ENCODE measurements at places on chromosomes 6 and 20.

- DNase-seq: no peak
These were observed 15.6 kb upstream of the CTNNBL1 start for GRCh38 chr20:37677969-37678861.

DNA sequence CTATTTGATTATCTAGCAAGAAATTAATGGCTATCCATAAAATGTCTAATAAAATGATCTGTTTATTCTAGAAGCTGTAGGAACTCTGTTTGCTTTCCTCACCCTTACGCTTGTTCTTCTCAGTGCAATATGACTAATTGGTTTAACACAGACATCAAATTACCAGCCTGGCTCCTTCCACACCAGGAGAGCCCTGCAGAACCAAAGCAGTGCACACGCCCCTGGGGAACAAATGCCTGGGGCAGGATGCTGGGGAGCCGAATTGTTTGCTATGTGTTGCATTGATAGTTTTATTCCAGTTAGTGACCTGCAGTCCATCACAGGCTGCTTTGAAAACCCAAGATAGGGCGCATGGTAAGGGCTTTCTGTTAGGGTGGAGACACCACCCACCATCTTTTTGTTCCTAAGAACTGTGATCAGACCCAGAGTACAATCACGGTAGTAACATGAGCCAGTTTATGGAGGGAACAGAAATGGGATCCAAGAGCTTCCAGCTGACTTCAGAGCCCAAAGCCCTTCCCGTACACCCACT lies 126.4 kb upstream of the CD93 start:
- no peak for DNase-seq

GRCh38 chr6:89244241-89244985 lies 27.3 kb upstream of the GABRR1 start:
- no peak for DNase-seq

- DNase-seq: no peak
These were observed 23.5 kb upstream of the OCSTAMP start for GRCh38 chr20:46573788-46574584.

- no peak for DNase-seq
These were observed 27.5 kb downstream of the MAN1A1 start for GRCh38 chr6:119322034-119322433.

- DNase-seq: no peak
These were observed 22.8 kb upstream of the SLC23A2 start for GRCh38 chr20:5024103-5024502.

DNA sequence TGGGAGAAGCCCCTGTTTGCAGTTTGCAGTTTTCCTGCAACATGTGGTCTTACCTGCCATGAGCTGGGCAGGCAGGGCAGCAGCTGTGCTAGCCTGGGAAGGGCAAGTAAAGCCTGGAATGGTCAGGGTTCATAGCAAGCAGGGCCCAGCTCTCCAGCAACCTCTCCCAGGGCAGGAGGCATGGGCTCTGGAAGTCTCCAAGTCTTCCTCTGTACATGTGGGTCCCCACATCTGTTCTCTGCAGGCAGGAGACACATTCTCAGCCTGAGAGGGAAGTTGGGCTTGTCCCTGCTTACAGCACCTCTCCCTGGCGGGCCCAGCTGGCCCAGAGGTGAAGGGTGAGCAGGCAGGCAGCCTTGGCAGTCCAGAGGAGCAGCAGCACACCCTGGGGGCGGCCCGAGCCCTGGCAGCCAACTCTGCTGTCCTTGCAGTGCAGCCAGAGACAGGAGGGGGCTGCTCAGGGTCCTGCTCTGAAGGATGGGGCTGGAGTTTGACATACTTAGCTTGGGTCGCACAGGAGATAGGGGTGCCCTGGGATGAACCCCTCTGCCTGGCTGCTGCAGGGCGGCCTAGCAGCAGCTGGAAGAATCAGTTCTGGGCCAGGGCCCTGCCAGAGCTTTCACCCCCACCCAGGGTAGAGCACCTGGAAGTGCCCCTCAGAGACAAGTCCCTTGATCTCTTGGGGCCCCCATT lies 176.0 kb downstream of the MRPL14 start:
- DNase-seq: no peak

DNA sequence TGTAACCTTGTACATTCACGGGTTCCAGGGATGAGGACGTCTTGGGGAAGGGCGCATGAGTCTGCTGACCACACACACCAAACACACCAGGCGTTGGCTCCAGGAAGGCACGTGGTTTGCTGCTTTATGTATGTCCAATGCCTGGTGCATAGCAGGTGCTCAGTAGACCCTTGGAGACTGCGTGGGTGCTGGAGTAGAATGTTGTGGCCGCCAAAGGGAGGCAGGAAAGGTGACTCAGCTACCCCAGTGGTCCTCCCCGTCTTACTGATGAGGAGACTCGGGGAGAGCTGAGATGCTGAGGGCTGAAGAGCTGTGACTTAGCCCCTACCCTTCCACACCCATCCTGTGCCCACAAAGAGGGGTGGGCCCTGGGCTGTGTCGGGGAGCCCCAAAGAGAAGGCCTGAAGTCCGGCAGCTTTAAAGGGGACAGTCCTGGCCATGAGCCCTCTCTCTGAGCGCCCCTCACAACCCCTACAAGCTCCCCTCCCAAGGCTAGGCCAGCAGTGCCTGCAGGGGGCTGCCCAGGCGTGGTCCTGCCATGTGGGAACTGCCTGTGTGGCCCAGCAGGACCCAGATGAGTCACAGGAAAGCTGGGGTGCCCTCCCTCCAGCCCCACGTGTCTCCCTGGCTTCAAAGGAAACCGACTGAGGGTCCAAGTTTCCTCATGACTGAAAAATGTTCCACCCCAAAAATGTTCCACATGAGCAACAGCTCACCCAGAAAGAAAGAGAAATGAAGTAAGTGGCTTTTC lies 28.0 kb upstream of the PTGIS start:
- peak; percentile 51 for DNase-seq

- DNase-seq: no peak
These were observed 754 bp upstream of the TMEM170B start for GRCh38 chr6:11536795-11537194.

- no peak for DNase-seq
These were observed 15.2 kb upstream of the GDAP1L1 start for GRCh38 chr20:44231713-44232468.

DNA sequence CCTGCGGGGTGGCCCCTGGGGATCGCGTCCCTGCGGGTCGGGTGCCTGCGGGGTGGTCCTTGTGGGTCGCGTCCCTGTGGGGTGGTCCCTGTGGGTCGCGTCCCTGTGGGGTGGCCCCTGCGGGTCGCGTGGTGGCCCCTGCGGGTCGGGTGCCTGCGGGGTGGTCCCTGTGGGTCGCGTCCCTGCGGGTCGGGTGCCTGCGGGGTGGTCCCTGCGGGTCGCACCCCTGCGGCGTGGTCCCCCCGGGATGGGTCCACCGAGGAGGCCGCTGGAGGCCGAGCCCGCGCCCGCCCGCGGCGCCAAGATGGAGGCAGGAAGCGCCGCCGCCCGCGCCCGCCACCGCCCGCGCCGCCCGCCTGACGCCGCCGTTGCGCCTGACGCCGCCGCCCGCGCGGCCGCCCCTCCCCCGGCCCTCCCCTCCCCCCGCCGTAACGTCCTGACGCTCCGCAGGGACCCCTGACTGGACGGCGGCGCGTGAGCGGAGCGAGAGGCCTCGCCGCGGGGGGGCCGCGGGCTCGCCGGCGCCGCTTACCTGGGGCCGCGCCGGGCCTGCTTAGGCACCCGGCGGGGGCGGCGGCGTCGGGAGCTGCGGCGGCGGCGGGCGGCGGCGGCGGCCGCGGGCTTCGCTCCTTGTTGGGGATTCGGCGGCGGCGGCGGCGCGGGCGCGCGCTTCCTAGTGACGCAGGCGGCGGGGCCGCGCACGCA lies at the start of gene GMEB2:
TSS of gene GMEB2 (minus strand) at position 678 of the 705 bp plus-strand sequence. CDS start 7,704 bp downstream, outside the sequence.
- DNase-seq: peak; percentile 72

DNA sequence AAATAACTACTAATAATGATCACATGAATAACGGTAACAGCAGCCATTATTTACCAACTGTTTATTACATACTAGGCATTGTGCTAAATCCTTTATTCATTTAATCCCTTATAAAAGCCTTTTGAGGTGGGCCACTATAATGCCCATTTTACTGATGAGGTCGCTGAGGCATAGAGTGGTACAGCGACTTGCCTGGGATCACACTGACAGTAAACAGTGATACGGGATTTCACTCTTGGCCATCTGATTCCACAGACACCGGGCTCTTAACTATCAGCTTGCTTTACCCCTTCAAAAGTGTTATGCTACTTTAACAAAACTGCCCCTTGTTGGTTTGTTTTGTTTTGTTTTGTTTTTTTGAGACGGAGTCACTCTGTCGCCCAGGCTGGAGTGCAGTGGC lies 2.2 kb upstream of the RAB22A start:
- DNase-seq: no peak

GRCh38 chr20:52830598-52830997 lies 141.6 kb upstream of the TSHZ2 start:
- no peak for DNase-seq

DNA sequence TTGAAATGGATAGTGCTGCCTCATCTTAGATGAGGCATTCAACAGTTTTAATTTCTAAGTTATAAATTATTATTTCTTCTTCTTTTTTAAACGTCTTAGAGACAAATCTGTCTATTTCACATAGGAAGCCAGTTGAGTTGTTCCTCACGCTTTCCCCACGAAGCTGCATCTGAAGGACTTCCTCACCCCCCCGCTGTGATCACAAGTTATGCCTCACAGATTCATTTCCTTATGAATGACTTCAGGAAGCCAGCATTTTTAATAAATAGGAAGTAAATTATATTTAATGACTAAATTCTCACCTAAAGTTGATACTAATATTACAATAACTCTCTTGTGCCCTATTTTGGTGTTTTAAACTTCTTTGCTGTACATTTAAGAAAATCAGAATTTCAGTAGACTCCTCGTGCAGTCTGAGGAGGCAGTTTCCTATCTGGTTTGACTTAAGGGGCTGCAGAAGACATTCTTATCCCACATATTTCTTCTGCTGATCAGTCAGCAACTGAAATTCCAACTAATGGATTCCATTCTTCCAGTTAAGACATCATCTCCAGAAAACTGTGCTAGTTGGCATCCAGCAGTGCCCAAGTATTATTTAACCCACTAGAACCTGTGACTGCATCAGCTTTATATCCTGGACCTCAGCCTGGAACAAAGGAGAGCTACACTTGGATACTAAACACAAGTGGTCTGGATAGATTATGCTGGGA lies 182.7 kb upstream of the CCN2 start:
- no peak for DNase-seq

DNA sequence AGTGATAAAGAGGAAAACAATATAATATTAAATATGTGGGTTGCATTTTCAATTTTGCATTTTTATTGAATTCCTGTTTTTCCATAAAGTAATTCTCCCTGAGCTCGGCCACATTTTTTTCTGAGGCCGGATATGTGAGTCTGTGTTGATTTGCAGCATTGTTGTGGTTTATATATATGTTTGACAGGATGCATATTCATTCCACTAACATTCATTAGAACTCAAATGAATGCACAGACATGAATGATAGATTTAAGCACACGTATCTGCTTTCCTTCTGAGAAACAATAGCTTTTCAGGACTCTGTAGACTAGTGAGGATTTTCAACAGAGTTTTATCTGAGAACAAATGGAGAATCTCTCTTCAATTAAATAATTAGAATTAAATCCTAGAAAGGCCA lies 10.6 kb upstream of the EXOC2 start:
- no peak for DNase-seq

DNA sequence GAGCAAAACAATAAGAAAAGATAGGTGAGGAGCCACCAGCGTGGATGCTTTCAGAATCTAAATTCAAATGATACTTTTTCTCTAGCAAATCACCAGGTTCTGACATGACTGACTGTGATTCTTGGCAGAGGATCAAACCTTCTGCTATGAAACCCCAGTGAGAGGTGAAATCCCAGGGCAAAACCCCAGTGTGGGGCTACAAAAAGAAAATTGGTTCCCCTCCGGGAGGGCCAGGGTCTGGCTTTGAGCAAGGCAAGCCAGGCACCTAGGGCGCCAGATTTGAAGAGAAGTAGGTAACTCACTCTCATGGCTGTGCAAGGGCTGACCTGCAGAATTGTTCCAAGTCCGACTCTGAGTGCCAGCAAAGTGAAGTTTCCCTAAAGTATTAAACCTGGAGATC lies 20.2 kb upstream of the RALGAPA2 start:
- no peak for DNase-seq

GRCh38 chr6:46044881-46045617 lies 29.4 kb upstream of the CLIC5 start:
- DNase-seq: peak; percentile 10

GRCh38 chr6:27604986-27605385 lies 132.1 kb upstream of the ZNF184 start:
- no peak for DNase-seq

GRCh38 chr20:63161176-63161651 lies 54.7 kb downstream of the YTHDF1 start:
- no peak for DNase-seq

DNA sequence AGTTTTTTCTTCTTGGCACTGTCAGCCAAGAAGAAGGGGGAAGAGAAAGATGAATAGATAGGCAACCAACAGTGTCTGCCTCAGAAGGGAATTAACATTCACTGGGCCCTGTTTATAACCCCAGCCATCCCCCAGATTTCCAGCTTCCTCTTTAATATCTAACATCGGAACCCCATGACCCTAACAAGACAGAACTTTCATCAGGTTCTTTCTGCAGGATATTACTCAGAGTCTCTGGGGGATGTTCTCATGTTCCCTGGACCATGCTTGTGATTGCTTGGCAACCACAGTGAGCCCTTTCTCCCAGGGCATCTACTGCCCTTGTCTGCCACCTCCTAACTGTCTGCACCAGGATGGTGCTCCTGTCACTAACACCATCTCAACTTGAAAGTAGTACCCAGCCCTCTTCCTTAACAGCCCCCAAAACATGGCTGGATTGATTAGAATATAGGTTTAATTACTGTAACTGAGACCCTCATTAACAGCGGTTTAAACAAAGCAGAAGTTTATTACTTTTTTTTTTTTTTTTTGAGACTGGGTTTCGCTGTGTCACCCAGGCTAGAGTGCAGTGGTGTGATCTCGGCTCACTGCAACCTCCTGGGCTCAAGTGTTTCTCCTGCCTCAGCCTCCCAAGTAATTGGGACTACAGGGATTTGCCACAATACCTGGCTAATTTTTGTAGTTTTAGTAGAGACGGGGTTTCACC lies 12.0 kb upstream of the PTPN1 start:
- DNase-seq: no peak

DNA sequence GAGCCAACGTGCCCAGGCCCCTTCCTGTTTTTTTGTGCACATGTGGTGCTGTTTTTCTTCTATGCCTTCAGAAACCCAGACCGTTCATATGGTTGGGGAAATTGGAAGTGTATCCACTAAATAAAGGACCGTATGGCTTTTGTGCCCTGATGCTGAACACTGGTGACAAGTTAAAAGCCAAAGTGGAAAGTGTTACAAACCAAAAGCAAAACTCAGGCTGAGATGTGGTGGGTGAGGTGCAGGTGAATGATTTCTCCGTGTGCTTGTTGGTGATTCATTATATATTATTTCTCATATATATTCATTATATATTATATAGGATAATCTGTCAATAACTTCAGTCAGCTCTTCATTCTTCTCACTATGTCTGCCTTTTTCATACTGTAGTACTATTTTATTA lies 148.6 kb downstream of the SOBP start:
- DNase-seq: no peak
